ENCODE measurements at places on chromosomes 11 and 22. TPM values are rescaled to one million over a fixed set of nuclear protein-coding genes. Genes with fewer than 3 reads are reported as not detected.

DNA sequence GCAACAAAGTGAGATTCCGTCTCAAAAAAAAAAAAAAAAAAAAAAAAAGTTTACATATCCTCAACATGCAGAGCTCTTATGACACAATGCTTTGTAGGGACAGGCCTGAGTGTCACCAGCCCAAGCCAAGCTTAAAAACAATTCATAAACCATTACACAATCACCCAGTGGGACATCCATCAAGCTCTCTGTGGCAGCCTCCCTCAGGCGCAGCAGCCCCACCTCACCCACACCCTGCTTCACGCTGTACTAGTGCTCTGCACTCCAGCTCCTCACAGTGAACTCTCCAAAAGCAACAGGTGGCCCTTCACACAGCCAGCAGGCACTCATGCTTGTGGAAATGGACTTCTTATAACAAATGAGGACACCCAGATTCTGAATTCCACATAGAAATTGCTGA lies 3.5 kb upstream of the FOXRED2 start:
- H3K4me3 ChIP-seq: no peak overlapping the region
- DNase-seq: no peak
- no peak overlapping the region for H3K27ac ChIP-seq
- peaks cover 15% of the 10 kb centered on the region for H3K4me1 ChIP-seq

DNA sequence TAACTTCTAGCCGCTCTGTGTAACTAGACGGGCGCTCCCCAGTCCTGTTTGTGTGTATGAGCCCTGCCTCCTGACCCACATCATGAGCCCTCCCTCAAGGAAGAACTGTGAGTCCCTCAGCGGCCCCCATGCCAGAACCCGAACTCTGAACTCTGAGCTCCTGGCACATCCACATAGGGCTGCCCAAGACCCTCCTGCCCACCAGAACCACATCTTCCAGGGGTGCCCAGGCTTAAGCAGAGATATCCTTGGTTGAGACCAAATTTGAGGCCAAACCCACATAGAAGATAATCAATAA lies 3.0 kb downstream of the TRIM29 start:
- H3K4me1 ChIP-seq: no peaks in the 10 kb centered on the region
- no peaks in the 10 kb centered on the region for H3K27me3 ChIP-seq
- DNase-seq: no peak
- H3K36me3 ChIP-seq: no peaks in the 10 kb centered on the region

Gene MSANTD4
- 8.5 TPM for polyA plus RNA-seq

Gene GGT5
- 4.6 TPM for polyA plus RNA-seq

GRCh38 chr11:36070954-36071330 lies 127.1 kb downstream of the LDLRAD3 start:
- H3K27ac ChIP-seq: no peak overlapping the region
- H3K36me3 ChIP-seq: no peaks in the 10 kb centered on the region
- peaks cover 12% of the 10 kb centered on the region for H3K4me1 ChIP-seq
- DNase-seq: no peak
- H3K27me3 ChIP-seq: no peaks in the 10 kb centered on the region
- no peak overlapping the region for H3K4me3 ChIP-seq

DNA sequence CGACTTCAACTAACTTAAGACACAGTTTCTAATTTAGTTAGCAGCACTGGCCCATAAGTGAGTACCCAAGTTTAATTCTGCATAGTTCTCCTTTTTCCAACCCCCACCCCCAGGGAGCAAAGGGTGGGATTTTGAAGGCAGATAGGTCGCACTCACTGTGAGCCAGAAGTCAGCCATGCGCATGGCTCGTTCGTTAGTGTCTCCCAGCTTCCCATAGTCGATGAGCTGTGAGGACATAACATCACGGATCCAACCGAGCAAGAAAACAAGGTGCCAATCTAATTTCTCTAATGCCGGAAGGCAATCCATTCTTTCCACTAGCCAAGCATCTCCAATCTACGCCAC lies 577 bp downstream of the MRPL17 start:
- peaks cover 5% of the 10 kb centered on the region for H3K4me1 ChIP-seq
- H3K36me3 ChIP-seq: peaks cover 29% of the 10 kb centered on the region
- no peak for DNase-seq
- H3K4me3 ChIP-seq: peak overlapping the region; percentile 99
- H3K27me3 ChIP-seq: no peaks in the 10 kb centered on the region

Gene C22orf42
- polyA plus RNA-seq: not detected

- H3K4me3 ChIP-seq: no peak overlapping the region
- peaks cover 36% of the 10 kb centered on the region for H3K36me3 ChIP-seq
- no peak overlapping the region for H3K27ac ChIP-seq
- H3K4me1 ChIP-seq: peaks cover 29% of the 10 kb centered on the region
Observed at GRCh38 chr22:37629928-37630327, 9.5 kb upstream of the SH3BP1 start.

- no peaks in the 10 kb centered on the region for H3K27me3 ChIP-seq
- H3K4me1 ChIP-seq: no peaks in the 10 kb centered on the region
- H3K4me3 ChIP-seq: no peak overlapping the region
- no peak for DNase-seq
Observed at GRCh38 chr11:124938206-124938765, 2.4 kb upstream of the HEPACAM start.

DNA sequence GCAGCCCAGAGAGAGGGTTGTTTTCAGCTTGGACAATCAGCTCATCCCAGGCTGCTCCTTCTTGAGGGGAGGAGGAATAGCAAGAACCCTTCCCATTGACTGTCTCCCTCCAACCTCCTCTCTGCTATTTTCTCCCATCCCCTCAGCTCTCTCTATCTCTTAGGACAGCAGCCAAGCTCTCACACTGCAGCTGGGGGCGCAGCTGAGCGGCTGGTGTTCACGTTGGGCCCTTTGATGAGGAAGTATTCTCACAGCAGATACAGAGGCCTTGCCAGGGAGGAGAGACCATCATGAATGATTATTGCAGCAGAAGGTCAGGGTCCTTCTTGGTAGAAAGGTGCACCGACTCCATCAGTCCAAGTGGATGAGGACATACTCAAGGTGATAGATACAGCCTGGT lies 26.5 kb upstream of the CADM1 start:
- no peaks in the 10 kb centered on the region for H3K4me1 ChIP-seq
- H3K36me3 ChIP-seq: no peaks in the 10 kb centered on the region
- DNase-seq: no peak
- peaks cover 2% of the 10 kb centered on the region for H3K27me3 ChIP-seq
- no peak overlapping the region for H3K4me3 ChIP-seq

Gene SERPING1
- polyA plus RNA-seq: 4.5 TPM

Measured in SK-N-SH (cell line).